ENCODE measurements at places on chromosomes 1 and 21.

DNA sequence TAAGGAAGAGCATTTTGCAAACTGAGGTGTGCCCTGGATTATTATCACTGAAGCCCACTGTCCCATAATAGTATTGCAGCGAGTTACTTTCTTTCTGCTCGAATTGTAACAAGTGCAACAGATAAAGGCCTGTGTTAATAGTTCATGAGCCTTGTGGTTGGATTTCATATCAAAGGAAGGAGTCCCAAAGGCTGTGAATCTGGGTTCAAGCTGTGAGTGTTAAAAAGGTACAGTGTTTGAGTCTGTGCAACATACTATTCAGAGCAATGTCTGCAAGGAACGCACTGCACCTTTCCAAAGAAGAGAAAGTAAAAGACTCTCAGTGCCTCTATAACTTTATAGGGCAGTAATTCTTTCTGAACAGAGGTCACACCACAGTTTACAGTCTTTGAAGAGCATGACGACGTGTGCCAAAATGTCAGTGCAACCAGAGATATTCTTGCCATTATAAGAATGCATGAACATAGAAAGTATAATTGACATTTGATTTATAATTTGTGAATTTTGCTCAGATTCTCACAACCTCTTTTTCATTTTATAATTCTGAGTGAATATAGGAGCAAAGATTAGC lies 79.1 kb downstream of the CDC7 start:
- peak; percentile 46 for DNase-seq

DNA sequence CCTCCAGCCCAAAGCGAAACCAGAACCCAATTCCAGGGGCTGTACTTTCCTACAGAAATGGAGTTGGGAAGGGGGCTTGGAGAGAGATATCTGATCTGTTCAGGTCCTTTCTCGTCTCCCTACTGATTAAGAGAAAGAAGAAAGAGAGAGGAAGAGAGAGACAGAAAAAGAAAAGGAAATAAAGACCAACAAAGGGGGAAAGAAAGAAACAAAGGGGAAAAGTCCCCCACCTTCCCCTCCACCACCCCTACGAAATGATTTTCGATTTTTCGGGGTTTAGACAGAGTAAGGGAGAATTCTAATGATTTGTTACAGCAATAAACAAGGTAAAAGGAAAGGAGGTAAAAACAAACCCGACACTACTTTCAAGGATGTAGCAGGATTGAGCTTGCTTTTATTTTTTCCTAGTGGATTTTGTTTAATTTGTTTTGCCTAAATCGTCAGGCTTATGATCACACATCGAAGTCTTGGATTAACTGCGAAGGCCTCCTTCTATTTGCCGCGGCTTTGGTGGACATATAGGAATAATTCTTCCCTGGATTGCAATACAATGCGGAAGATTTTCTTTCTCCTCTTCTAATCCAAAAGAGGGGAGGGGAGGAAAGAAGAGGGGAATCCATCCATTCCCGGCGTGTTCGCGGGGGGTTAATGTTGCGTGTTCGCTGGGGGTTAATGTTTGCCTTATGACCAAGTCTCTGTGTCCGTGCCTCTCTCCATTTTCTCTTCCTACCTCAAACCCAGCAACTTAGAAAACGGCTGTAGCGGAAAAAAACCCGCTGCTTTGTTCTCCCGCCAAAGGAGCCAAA lies 1.9 kb downstream of the TAL1 start:
- DNase-seq, result no peak

DNA sequence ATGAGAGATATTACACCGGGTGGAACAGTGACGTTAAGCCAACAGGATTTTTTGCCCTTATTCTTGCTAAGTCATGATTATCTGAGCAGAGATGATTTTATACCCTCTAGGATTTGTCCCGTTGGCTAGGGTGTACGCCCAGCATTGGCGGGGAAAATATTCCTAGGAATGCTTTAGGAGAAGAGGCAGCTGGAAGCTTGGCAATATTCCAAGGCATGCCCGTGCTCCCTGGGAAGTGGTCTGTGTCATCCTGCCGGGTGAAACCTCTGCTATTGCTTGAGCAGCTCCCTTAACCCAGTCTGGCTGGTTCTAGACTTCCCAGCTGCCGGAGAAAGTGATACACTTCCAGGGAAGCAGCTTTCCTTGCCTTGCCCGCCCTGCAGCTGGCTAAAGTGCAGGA lies 16.2 kb downstream of the CHRNB2 start:
- DNase-seq, result peak; percentile 58

GRCh38 chr1:22259551-22260282 lies 116.8 kb upstream of the WNT4 start:
- DNase-seq, result no peak

DNA sequence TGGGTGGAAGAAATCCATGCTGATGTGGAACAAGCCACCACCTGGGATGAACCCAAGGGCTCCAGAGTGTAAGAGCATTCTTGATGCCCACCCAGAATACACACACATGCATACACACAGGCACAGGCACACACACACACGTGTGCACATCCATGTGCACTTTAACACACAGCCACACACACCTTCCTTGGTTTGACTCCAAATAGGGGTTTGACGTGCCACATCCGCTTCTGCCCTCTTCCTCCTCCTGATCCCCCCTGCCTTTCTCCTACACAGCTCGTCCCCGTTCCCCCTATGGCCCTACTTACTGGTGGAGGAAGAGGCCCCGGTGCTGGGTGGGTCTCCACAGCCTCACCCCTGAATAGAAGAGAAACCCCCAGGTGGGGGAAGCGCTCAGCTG lies 16.0 kb downstream of the SPATA21 start:
- DNase-seq, result no peak

GRCh38 chr1:174953285-174954072 lies 46.3 kb upstream of the CACYBP start:
- no peak for DNase-seq

DNA sequence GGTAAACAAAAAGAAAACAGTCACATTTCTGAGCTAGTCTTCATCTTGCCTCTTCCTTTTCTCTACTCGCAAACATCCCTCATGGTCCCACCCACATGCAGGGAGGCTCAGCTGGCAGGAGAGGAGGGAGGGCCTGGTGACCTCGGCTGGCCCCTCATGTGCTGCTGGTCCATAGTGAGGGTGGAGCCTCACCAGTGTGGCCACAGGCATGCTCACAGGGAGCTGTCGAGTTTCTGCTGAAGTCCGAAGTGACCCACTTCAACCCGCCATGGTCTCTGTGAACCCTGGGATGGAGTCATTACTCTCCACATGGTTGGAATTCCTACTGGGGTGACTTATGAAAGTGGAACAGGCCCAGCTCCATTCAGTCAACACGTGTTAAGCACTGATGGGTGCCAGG lies 253.4 kb downstream of the RHOU start:
- peak; percentile 31 for DNase-seq

DNA sequence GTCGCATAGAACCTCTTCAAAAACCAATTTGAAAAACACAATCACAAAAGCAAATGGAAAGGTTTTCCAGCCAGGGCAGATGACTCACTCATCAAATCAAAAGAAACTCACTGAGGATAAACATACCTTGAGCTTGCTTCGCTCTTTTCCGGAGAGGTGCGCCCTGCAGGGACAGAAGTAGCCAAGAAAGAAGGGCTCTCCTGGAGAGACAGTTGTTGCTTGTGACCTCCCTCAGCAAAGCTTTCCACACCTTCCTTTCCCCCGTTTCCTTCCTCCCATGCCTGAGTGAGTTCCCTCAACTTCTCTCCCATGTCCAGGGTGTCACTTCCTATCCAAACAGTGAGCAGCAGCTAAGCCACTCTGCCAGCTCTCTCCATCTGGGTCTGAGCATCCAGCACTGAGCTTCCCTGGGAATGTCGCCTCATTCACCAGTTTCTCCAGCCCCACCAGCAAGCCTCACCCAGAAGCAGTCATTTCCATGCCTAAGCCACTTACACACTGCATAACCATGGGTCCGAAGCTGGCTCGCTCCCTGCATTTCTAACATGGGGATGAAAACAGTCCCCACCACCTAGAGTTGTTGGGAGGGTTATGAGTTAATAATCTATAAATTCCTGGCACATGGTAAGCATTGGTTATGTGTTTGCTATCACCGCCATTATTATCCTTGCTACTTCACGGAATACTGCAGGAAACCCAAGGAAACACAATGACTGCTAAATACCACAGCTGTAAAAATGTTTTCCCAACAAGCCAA lies 75.0 kb downstream of the PTPN14 start:
- DNase-seq, result peak; percentile 28

DNA sequence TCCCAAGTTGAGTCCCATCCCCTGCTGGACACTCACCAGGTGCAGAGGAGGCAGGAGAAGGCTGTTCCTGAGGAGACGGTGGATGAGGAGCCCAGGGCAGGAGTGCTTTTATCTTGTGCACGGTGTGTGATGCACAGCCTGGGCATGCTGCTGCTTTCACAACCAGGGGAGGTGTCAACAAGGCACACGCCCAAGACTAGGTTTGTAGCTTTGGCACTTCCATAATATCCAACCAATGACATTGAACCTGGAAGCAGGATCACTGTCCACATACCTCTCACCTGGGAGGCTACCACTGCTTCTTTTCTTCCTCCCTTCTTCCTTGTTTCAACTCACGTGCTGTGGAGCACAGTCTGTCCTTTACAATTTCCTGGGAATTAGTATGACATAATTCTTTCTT lies at the start of gene LCE3D:
Gene LCE3D, minus strand, starts transcription at position 84 of the 400 bp plus-strand sequence. CDS start 580 bp downstream, outside the sequence.
- no peak for DNase-seq

DNA sequence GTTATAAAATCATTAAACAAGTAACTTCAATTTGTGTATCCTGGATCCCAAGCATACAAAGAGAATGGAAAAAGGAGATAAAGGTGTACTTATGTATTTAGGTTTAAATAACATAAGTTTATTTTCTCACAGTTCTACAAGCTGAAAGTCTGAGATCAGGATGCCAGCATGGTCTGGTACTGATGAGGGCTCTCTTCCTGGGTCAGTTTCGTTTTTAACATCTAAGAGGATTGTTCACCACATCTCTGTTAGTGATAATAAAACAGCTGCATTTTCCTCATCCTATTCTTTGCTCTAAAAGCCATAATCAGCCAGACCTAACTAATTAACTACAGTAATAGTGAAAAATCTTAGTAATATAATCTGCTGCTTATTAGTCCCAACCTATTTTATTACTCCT lies 5.2 kb downstream of the EGLN1 start:
- DNase-seq, result no peak

DNA sequence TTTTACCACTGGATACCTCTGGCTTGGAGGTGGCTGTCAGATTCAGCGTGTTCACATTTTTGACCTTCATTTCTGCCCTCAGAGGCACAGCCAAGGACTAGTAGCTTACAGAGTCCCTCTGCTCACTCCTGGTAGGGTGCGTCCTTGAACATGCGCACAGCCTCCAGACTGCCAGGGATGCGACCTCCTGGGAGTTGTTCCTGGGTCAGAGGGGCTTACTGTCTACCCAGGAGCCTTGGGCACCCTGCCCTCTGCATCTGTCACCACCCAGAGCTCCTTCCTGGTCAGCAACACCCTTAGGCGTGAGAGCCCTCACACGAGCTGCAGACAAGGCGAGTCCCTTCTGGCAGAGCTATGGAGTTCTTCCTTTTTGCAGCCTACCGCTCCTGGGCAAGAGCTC lies 1.7 kb downstream of the SLX9 start:
- no peak for DNase-seq

- DNase-seq, result peak; percentile 64
Measured at GRCh38 chr1:214224611-214225354, 56.2 kb upstream of the SMYD2 start.

DNA sequence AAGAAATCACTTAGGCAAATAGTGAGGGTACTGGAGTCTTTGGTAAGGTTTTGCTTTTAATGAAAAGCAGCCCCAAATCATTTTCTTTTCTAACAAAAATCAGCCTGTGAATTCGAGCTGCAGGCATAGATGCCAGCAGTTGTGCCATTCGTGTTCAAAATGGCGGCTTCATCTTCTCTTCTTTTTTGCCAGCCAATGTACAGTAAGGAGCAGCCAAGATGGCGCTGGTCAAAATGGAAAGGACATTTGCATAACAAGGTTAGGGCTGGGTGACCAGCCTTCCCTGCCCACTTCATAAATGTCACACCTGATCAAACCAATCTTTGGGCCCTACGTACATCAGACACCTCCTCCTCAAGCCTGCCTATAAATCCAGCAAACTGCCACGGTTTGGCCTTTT lies 100.2 kb upstream of the RGS1 start:
- DNase-seq, result no peak

GRCh38 chr1:115827452-115828044 lies 13.4 kb downstream of the NHLH2 start:
- DNase-seq, result no peak

GRCh38 chr1:192448026-192448578 lies 127.5 kb upstream of the RGS1 start:
- peak; percentile 21 for DNase-seq

DNA sequence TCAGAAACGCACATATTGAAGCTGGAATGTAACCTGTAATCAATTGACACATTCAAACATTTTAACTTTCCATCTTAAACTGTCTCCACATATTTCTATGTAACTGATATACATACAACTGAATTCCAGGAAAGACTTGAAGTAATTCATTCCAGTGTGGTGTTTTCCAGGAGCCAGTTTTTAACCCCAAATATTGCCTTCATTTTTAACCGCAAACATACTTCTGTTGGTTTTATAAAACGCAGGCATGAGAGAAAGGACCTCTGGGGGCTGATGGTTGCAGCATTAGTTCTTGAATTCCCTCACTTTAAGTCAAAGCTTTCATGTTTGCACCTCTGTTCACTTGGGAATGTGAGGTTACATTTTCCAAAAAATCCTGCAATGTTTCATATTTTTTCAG lies 204.1 kb downstream of the CRB1 start:
- DNase-seq, result no peak

GRCh38 chr21:22597660-22598255 lies 1599.5 kb downstream of the NCAM2 start:
- no peak for DNase-seq

GRCh38 chr1:94329986-94330385 lies 88.2 kb upstream of the ABCD3 start:
- peak; percentile 53 for DNase-seq

GRCh38 chr21:44364151-44365053 lies 11.0 kb downstream of the TRPM2 start:
- no peak for DNase-seq

- DNase-seq, result no peak
Measured at GRCh38 chr1:36161641-36162531, 5.9 kb downstream of the MAP7D1 start.

- DNase-seq, result no peak
Measured at GRCh38 chr21:14383596-14384180, 742 bp upstream of the HSPA13 start.

- DNase-seq, result peak; percentile 22
Measured at GRCh38 chr1:97942161-97943123, 21.6 kb upstream of the DPYD start.

DNA sequence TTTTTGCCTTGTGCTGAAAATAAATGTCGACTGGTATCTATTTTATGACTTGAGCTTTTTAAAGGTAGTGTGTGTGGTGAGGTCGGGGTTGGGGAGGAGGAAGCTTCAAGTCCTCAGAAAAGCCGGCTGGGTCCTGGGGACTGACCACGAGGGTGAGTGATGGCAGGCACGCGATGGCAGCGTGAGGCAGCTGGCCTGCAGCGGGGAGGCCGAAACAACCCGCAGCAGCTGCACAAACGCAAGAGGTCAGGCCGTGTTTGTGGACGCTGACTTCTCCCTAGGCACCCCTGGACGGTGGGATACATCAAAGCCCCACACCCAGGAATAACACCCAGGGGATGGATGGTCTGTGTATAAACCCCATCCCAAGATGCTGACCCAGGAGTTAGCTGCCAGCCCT lies 51.4 kb downstream of the ZBTB18 start:
- DNase-seq, result no peak
